ENCODE measurements at places on chromosomes 4 and X.

DNA sequence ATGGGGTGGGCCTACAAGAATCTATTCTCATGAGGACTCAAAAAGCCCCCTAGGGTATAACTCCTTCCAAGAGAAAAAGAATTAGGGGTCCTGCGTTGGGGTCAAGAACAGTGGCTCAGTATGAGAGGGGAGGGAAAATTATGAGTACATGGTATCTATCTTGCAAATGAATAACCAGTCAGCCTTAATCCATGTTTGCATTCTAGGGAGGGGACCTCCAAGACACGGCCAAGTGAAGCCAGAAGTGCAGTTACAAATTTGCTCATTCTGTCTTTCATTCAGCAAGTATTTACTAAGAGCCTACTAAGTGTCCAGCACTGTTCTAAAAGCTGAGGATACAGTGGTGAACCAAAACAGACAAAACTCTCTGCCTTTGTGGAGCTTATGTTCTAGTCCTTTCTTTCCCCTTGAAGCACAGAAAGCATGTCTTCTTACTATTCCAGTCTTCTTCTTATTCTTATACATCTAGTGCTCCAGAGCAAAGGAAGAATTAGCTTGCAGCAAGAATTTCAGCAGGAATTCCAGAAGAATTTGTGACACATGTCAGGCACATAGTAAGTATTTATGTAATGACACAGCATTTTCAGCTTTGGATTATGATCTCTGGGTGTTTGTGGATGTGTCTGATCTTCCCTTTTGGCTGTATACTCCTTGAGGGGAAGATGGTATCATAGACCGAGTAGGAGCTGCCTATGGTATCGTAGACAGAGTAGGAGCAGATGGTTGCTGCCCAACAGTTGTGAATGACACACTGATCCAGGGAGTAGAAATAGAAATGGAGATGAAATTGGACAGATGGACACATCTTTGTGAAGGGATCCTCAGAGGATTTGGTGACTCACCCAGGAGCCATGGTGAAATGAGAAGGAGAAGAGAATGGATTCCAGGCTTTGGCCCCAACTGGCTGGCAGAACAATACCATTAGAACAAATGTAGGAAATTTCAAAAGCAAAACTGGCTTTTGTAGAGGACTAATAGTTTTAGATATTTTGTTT lies 75.9 kb downstream of the COQ2 start:
- DNase-seq, result no peak

DNA sequence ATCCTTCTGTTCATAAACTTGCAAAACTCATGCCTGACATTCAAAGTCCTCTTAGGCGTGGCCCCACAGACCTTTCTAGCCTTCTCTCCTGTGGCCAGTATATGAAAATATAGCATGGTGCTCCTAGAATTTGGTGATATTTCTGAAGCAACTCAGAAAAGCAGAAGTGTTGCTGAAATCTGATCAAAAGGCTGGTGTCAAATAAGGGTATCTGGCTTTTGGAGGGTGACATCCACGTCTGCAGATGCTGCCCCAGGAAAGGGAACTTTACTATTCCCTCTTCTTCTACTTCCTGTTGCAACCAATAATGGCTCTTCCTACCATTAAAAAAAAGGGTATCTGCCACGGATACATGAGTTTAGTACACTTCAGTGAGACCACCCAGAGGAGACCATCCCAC lies 83.9 kb upstream of the RPS6KA3 start:
- DNase-seq, result no peak

- DNase-seq, result no peak
These were observed 43.1 kb downstream of the ZGRF1 start for GRCh38 chr4:112593438-112594133.

DNA sequence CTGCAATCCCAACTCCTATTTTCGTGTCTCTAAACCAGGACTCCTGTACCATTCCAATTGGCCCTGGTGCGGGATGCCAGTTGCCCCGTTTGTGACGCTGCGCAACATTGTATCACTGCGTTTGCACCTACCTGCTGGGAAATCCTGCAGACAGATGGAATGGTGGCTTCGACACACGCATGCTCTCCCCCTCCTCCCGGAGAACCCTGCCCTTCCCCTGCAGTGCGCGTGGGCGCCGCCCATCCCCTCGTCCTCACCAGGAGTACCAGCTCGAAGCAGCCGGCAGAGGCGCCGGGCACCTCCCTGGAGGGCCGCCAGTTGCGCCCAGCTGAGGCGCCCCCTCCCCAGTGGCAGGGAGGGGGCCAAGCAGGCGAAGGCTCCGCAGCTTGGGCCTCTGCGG lies 1.4 kb downstream of the DGKK start:
- no peak for DNase-seq

- DNase-seq, result peak; percentile 20
These were observed at the start of gene FHL1 for GRCh38 chrX:136147315-136147901. TSS of gene FHL1 (plus strand) at chrX:136147533.

GRCh38 chr4:1644891-1645657 lies 39.0 kb downstream of the FAM53A start:
- DNase-seq, result no peak

DNA sequence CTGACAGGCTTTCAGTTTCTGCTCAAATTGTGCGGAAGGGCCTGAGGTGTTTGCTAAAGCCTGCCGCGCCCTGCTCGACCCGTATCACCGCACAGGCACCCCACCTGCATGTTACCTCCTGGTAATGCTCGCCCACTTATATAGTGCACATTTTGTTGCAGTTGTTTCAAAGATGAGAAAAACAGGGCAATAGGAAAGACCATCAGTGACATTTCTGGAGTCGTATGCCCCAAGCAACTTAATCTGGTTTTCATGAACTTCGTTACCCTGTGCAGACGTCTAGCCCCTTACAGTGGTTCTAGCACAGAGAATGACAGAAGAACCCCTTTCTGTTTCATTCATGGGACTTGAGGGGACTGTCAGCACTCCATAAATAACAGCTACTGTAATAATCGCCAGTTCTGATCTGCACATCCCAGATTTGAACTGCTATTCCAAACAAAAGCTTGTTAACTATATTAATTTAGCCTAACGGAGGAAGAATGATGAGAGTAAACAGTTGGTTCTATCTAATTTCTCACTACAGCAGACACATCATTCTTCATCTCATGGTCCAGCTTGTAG lies 940 bp upstream of the DCTD start:
- DNase-seq, result no peak

DNA sequence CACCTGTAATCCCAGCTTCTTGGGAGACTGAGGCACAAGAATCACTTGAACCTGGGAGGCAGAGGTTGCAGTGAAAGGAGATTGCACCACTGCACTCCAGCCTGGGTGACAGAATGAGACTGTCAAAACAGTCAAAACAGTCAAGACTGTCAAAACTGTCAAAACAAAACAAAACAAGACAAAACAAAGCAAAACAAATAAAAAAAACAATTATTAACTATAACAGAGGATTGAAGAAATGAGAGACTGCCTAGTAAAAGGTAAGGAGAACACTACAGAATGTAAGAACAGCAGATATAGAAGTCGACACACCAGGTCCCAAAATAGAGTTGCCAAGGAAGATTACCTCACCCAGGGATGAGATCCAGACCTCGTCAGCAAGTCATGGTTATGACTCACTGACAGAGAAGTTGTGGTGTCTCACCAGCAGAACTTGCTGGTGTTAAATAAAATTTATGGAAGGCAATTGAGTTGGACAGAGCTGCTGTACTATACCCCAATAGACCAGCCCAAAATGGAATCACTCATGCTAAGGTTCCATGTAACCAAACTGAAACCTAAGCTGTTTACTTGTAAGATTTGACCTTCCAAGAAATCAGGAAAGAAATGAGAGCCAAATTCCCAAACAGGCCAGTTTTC lies 32.1 kb upstream of the GK start:
- no peak for DNase-seq

DNA sequence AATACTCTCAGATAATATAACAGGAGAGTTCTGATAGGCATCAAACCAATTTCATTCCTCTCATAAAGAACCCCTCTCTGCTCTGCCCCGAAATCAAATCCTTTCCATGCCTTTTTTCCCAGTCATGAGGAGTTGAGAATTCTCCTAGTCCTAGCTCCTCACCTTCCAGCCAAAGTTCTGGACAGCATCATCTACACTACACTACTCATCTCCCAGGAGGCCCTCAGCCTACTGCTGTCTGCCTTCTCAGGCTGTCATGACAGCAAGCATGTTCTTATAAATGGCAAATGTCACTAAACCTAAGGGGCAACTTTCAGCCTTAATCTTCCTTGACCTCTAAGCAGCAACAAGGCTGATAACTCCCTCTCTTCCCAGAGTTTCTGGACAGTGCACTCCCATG lies 26.6 kb downstream of the MAPK10 start:
- no peak for DNase-seq

- DNase-seq, result no peak
These were observed 234.1 kb downstream of the CPE start for GRCh38 chr4:165612936-165613335.

GRCh38 chr4:127957105-127957504 lies 7.9 kb downstream of the MFSD8 start:
- no peak for DNase-seq

DNA sequence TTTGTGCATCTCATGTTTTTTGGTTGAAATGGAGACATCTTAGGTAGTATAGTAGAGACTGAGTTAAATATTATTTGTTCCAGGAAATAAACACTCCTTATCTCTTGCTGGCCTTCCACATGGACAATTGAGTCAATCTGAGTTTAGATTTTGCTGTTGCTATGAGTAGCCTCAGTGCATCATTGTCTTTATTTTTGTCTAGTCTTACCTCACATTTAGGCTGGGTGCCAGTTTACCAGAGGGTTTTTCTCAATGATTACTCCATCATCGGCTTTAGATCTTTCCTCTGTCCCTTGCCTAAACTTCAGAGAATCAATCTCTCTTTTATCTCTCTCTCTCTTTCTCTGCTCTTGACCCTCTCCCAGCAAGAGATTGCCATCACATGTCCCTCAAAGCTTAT lies 73.6 kb downstream of the GABRB1 start:
- no peak for DNase-seq

DNA sequence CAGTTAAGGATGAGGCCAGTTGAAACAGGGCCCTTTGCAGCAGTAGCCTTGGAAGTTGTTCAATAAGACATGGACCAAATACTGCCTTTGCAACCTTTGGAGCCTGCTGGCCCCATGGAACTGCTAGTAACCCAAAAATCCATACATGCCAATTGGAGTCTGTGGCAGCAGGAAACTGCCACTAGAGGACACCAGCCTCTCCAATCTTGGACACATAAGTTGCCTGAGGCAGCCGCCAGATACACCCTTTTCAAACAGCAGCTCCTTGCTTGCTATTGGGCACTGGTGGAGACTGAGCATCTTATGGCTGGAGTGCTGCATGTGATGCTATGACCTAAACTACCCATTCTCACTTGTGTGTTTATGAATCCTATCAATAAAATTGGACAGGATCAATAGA lies 14.8 kb upstream of the LAP3 start:
- no peak for DNase-seq

DNA sequence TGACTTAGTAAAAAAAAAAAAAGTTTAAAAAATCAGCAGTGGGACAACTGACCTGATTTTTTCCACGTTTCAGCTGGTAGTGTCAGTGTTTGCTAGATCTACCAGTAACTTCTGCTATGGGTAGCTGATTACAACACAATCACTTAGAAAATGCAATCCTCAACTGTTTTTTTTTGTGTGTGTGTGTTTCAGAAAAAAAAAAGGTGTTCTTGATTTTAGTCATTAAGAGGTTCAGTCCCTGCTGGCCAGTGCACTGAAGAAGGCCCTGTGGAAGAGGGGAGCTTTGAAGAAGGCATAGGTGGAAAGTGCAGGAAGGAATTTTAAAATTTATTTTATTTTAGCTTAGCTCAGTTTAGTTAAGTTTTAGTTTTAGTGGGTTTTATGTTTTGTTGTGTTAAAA lies 46.9 kb downstream of the SH2D1A start:
- no peak for DNase-seq

DNA sequence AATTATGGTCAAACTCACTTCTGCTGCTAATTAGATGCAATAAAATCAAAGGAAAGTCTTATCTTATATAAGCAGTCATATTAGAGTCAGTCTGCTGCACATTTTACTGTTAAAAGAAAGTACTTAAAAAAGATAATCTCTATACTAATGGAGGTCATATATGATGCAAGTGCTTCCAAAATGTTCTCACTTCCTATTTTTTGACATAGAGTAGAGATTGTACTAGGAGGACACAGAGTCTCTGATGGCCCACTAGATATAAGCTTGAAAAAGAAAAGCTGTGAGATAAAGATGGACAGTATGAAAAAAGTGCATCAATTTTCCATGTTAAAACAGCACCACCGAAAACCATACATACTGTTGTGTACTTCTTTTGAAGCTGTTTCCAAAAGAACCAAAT lies 196.9 kb downstream of the KLHL13 start:
- no peak for DNase-seq

GRCh38 chr4:65071564-65071963 lies 598.7 kb downstream of the EPHA5 start:
- no peak for DNase-seq

DNA sequence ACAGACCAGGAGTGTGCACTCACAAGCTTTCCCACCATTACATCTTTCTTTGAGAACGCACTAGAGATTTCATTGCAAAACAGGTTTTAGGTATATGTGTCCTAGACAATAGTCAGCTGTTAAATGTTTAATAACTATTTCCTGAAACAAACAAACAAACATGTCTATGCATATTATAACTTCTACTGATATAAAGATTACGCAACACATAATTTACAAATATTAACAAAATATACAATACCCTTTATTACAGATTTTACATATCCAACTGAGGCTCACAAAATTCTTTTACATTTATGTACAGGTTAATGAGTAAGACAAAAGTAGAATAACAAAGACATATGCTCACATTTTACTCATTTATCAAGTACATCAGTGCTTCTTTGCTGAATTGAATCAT lies 1554.0 kb upstream of the PCDH10 start:
- DNase-seq, result no peak

DNA sequence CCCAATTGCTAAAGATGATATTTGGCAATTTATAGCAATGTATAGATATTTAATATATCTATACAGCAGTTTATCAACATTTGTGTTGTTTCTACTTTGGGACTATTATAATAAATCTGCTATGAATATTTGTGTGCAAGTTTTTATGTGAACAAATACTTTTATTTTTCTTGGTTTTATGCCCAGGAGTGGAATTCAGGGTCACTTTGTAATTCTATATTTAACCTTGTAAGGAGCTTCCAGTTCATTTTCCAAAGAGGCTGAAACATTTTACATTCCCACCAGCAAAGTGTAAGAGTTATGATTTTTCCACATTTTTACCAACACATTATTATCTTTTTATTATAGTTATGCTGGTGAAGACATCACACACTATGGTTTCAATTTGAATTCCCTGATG lies 801.3 kb downstream of the PCDH18 start:
- no peak for DNase-seq

GRCh38 chrX:118644378-118644777 lies 83.0 kb upstream of the IL13RA1 start:
- no peak for DNase-seq

GRCh38 chrX:44698357-44698756 lies 145.5 kb upstream of the DUSP21 start:
- no peak for DNase-seq

DNA sequence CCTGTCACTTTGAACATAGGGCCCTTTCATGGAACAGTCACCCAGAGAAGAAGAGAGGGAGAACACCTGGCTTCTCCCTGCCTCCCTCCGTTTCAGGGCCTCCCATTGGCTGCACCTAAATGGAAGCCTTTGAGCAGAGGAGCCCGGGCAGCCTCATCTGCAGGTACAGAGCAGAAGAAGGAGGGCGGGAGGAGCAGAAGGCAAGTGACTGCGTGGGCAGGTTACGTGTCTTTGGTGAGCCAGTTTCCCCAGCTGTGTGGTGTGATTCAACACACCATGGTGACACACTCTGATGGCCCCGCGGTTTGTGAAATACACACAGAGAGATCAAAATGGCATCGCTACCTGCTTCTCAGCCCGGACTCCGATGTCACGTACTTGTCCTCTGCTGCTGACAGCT lies 431 bp downstream of the C4orf50 start:
- DNase-seq, result no peak
